ENCODE measurements at places on chromosomes 2 and 18.
A peak's percentile ranks its signal among the peaks of the same experiment; 100 is the strongest.

GRCh38 chr2:159904127-159904958 lies 106.3 kb upstream of the CD302 start:
- peak; percentile 41 for DNase-seq

DNA sequence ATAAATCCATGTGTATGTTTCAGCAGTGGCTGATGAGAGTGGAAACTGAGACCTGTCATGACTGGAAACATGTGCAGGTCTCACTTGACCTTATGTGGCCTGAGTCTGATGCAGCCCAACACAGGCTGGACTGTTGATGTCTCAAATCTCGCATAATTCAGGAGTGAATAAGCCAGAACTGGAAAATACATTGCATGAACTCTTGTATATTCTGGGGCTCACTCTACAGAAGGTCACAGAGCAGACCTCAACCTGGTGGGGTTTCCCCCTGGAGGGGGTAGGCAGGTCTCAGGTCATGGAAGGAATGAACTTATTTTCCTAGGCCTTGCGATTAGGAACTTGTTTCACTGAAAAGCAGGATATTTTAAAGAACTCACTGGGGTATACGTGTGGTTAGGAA lies 146.3 kb upstream of the THUMPD2 start:
- no peak for DNase-seq

GRCh38 chr2:103605071-103605780 lies 843.4 kb downstream of the TMEM182 start:
- no peak for DNase-seq

- DNase-seq: no peak
These were observed 317.6 kb downstream of the PRKCE start for GRCh38 chr2:45968946-45969584.

- DNase-seq: no peak
These were observed 231.1 kb downstream of the MREG start for GRCh38 chr2:215782295-215782694.

- peak; percentile 30 for DNase-seq
These were observed 74.7 kb upstream of the KCNJ3 start for GRCh38 chr2:154623819-154624218.

GRCh38 chr2:107595749-107596148 lies 230.9 kb upstream of the RGPD4 start:
- peak; percentile 49 for DNase-seq

DNA sequence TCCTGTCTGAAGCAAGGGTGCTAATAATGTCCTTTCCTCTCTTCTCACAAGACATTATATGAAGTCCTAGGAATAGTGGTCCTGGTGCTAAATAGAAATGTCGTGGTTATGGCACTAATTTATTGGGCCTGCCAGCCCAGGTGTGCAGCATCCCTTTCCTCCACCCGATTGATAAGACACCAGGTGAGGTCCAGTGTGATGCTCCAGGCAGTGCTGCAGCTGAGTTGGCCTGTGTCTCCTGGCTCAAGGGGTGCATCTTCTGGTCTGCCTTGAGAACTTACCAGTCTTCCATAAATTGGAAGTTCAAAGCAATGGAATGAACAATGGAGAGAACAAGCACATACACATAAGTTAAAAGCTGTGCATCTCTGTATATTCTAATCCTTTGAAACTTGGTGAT lies 26.9 kb downstream of the CRIM1 start:
- no peak for DNase-seq

DNA sequence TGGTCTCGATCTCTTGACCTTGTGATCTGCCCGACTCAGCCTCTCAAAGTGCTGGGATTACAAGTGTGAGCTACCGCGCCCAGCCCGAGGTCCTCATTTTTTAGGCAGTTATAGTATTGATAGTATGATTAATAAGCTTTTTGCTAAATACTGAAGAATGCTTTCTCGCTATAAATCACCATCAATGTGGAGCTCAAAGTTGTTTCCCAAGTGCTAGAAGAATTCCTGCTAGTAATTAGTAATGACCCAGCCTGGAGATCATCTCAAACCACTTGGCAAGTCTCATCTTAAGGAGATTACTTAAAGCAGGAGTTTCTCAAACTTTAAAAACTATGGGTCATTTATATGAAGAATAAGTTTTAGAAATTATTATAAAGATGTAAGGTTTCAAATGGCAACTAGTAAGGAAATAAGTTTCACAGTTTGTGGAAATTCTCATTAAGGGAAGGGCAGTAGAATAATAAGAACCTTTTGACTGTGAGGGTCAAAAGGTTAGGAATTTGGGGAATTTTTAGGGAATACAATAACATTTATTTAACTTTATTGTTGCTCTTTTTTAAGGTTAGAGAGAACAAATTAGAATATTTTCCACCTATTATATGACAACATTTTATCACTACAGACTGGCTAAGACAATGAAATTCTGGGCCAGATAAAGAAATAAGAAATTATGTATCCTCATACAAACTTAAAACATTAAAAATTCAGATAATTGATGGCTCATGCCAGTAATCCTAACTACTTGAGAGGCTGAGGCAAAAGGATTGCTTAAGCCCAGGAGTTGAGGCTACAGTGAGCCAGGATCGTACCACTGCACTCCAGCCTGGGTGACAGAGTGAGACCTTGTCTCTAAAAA lies 148.6 kb upstream of the MAP3K20 start:
- no peak for DNase-seq

GRCh38 chr2:205895981-205896655 lies 189.9 kb downstream of the INO80D start:
- no peak for DNase-seq

DNA sequence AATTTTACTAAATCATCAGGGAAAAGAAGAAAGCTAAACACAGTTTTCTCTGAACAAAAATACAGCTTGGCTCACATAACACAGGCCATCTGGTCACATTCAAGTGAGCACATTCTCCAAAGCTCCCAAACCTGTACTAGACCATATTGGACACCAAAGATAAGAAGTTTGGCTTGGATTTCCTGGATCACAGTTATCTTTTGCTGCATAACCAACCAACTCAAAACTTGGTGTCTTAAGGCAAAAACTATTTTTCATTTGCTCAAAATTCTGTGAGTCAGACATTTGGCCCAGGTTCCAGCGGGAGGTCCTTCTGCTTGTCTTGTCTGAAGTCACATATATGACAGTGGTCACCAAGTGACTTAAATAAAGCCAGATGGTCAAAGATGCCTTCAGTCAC lies 83.2 kb downstream of the GYPC start:
- DNase-seq: no peak

GRCh38 chr18:56374007-56374655 lies 264.3 kb downstream of the TXNL1 start:
- no peak for DNase-seq

DNA sequence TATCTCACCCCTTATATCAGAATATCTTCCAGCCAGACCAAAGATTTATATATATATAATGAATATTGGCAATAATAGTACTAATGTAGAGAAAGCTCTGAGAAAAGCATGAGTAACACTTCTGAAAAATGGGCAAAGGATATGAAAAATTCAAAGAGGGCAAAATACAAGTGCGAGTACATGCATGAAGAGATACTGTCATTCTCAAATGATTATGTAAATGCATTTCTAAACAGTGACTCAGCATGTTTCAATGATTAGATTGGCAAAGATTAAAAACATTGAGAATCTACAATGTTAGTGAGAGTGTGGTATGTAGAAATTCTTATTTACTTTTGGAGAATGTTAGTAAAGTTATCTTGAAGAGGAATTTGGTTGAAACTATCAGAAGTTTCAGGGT lies 118.3 kb upstream of the NEDD4L start:
- peak; percentile 61 for DNase-seq

GRCh38 chr2:164794432-164795231 lies 47.0 kb downstream of the COBLL1 start:
- no peak for DNase-seq

GRCh38 chr2:118978064-118978463 lies 36.1 kb downstream of the MARCO start:
- no peak for DNase-seq

GRCh38 chr18:38415811-38416210 lies 850.2 kb upstream of the CELF4 start:
- no peak for DNase-seq

DNA sequence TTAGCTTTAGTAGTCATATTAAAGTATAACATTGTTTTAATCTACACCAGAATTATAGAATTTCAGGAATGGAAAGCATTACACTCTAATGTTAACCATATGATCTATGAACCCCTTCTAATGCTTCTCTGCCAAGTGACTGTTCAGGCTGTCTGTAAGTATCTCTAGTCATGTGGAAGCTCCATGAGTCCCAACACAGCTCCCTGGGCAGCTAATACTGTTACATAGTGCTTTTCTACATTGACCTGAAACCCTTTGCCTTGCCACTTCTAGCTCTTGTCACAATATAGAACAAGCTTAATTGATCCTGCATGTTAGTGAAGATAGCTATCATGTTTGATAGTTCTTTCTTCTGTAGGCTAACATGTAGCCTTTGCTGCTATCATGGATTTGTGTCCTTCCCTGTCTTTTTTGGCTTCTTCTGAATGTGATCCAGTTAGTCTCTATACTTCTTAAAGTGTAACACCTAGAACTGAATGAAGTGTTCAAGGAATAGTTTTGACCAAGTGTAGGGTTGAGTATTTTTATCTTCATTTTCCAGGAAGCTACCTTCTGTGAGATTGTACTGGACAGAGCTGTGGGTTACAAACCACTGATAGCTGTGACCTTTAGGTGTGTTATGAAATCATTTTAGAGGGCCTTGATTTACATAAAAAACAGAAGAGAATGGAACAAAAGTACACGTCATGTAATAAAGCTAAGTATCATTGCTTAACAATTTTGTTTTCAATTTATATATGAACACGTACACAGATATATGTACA lies 23.7 kb downstream of the BABAM2 start:
- DNase-seq: peak; percentile 13

GRCh38 chr2:149307014-149307413 lies 23.4 kb upstream of the LYPD6 start:
- no peak for DNase-seq

GRCh38 chr2:234611209-234611608 lies 114.3 kb upstream of the ARL4C start:
- DNase-seq: no peak

- no peak for DNase-seq
These were observed 178.8 kb downstream of the ACKR3 start for GRCh38 chr2:236748385-236748784.

DNA sequence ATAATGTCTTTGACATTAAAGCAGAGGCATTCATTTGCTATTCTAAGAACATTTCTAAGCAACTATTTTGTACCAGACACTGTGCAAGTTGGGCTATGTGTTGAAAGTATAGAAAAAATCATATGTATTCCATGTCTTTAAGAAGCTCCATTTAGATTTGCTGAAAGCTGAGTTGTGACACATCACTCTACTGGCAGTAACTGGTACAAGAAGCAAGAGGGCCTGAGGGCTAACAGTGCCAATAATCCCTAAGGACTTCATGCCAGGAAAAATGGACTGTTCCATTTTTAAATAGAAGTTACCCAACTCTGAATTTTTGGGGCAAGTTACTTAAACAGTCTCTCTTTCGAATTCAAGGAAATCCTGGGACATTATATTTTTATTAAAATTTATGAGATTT lies 178.7 kb downstream of the SRBD1 start:
- DNase-seq: peak; percentile 10

DNA sequence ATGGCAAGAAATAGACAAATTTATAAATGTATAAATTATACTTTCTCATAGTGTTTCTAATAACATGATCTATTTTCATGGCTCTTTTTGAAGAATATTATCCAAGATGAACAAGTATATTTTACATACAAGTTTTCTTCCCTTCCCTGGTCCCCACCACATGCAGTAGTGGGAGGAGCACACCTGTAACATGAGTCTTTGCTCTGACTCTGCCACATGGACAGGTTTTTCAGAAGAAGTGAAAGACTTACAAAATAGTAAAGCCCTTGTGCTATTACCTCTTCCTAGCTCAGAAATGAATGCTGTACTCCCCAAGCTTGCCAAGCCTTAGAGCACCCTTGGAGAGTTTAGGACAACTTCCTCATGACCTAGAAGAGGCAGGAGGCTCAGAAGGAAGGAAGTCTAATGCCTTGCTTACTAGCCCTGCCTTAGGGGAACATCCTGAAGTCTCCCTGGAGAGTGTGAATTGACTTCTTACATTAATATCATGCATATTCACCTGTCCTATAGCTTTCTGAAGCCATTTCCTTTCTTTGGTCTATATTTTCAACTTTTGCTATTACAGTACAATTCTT lies 18.4 kb downstream of the MXD1 start:
- no peak for DNase-seq

DNA sequence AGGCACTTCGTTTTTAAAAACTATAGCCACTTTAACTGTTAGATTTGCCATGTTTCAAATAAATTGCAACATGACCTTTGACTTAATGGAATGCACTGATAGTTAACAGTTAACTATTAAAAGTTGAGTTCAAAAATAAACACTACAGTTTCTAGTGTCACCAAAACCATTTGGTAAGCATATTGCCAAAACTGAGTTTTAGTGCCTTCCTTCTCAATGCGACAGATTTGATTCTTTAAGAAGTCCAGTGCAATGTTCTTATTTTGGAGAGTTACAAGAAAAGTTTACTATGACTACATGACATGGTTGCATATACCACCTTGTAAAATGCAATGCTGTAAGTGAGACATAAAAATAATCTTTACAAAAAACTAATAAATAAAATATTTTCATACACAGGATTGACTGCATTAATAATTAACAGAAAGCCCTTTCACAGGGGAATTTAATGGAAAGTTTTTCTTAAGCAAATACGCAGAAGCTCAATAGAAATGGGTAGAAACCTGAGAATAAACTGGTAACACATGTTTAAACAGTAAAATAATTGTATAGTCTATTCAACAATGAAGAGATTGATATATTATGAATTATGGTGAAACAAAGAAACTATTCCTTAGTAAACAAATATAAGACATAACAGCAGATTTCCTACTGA lies 53.8 kb downstream of the GRB14 start:
- DNase-seq: no peak

DNA sequence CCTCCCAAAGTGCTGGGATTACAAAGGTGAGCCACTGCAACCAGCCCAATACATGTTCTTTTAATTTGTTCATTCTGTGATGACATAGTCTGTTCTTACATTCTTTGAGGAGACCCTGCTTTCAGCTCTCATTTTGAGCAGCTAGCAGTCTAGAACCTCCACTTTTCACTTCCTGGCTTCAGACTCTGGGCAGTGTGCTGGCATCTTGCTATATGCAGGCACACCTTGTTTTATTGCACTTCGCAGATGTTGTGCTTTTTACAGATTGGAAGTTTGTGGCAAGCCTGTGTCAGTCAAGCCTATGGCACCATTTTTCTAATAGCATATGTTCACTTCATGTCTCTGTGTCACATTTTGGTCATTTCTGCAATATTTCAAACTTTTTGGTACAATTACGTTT lies 72.4 kb downstream of the PRKCE start:
- no peak for DNase-seq

GRCh38 chr2:46187112-46187618 lies 110.0 kb upstream of the EPAS1 start:
- peak; percentile 83 for DNase-seq

- no peak for DNase-seq
These were observed 25.0 kb upstream of the KDM3A start for GRCh38 chr2:86416146-86416545.

DNA sequence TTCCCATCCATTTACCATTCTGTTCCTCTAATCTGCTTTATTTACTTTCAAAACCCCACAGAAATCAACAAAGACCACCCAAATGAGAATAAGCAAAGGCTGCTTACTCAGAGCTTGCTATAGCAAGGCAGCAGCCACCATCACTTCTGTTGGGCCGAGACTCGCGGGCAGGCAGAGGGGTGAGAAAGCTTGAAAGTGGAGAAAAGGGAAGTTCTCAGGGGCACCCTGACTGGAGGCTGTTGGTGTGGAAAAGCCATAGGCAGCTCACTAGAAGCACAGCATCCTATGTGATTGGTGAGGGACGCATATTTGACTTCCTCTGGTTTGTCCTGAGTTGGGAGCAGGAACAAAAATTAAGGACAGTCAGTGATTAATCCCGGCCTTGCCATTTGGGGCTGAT lies 269.7 kb upstream of the THSD7B start:
- DNase-seq: no peak
